Neural crest cell (in vitro differentiated cells): ENCODE measurements at places on chromosomes 3 and 15. TPM values are rescaled to one million over a fixed set of nuclear protein-coding genes. Genes with fewer than 3 reads are reported as not detected.
A peak's percentile ranks its signal among the peaks of the same experiment; 100 is the strongest.

- no peak for DNase-seq
Measured at GRCh38 chr3:178671377-178671776, 135.1 kb downstream of the KCNMB2 start.

DNA sequence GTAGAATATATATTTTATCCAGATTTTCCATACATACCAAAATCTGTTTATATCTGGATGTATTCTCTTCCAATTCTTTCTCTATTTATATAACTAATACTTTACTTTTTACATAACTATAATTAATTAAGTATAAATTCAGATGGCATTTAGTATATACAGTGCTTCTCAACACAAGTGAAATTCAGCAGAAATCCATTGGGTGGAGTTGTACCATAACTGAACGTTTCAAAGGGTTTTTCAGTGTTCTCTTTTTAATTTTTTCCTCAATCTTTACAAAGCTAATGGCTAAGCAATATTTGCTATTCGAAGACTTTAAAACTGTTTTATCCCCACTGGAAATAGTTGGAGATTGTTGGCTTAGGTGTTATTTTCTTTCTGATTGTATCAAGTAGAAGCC, 13.9 kb upstream of the ZBBX start:
- DNase-seq = no peak

TNFSF10 gene
- total RNA-seq = not detected in 2 replicates

DNA sequence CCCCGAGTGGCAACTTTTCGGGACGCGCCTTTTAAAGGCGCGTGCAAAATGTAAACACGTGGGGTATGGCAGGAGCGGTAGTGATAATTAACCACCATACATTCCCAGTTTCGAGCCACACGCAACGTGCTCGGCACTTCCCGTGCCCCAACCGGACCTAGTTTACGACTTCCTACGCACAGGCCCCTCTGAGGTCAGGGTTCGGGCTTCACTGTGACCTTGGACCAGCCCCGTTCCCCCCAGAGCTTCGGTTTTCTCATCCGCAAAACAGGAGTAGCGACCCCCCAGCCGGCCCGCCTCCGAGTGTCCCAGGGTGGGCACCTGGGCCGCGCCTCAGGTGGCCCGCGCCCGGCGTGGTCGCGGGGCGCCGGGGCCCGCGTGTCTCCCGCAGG, 451 bp downstream of the CHCHD4 start:
- peak; percentile 29 for DNase-seq

DNA sequence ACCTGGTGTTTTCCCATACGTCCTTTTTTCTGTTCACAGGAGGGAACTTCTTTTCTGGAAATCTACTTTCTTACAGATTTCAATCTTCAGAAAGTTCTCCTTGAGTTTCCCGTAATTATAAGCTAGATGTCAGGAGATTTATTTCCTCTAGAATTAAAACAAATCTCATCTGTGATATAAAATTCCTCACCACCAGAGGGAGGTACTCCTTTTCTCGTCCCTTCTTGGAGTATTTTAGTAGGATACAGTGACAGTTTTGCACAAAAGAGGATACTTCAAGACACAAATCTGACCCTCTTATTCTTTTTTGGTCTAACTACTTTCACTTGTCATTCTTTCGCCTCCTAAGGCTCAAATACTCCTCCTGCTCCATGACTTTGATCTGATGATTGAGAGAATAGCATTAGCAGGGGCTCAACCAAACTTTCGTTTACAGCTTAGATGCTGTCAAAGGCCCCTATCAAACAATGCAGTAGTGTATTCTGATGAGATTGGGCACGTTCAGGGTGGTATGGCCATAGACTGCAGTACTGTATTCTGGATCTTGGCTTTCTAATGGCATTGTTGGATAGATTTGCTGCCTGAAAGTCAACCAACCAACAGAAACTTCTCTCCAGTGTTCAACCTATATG, 38.0 kb downstream of the TMEM41A start:
- DNase-seq = no peak

- no peak for DNase-seq
Measured at GRCh38 chr15:31338879-31339557, 12.4 kb downstream of the KLF13 start.
